WTC11 (cell line): ENCODE measurements at places on chromosomes 2 and 18.

- no peaks in the 10 kb centered on the region for H3K27me3 ChIP-seq
- no peaks in the 10 kb centered on the region for H3K36me3 ChIP-seq
- H3K4me3 ChIP-seq = no peak overlapping the region
- DNase-seq = no peak
Measured at GRCh38 chr18:73636355-73636754, 511.3 kb downstream of the FBXO15 start.

GRCh38 chr18:23220355-23220754 lies 85.1 kb downstream of the CABLES1 start:
- H3K27ac ChIP-seq = no peak overlapping the region
- no peak overlapping the region for H3K4me3 ChIP-seq
- no peak for DNase-seq
- no peaks in the 10 kb centered on the region for H3K27me3 ChIP-seq
- H3K4me1 ChIP-seq = 0 out of 2 replicates have a peak, but pooled peaks cover 3% of the 10 kb centered on the region

DNA sequence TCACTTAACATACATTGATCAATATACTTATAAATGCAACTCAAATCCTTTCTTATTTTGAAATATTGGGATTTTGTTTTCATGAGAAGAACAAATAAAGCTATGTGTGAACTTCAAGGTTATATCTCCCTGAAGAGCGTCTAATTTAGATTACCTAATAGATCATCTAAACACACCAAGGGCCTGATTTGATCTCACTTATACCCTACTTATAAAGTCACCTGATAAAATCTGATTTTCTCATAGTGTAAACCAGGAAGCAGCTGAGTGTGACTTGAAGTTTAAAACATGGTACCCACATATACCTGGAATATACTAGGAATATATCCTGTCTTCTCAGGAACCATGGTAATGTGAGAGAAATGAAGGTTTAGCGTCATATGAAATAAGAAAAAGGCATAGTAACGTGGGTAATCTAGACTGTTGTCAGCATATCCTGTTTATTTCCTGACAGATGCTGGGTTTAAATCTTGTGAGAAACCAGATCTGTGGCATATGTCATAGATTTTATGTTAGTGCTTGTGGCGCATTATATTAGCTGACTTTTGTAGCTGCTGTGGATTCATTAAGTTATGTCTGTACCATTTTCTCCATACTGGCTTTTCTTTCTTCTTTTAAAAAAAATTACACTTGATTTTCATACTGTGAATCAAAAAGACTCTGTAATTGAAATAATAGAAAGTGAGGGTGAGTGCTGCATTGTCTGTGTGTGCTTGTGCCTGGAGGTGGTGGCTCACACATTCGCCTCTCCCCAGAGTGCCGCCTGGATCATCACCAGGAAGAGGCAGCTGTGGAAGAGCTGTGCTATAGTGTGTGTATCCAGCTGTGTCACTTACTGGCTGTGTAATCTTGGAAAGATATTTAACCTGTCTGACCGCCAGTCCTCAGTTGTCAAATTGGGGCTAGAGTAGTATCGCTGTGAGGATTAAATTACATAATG lies 164.0 kb downstream of the MYO3B start:
- H3K36me3 ChIP-seq = no peaks in the 10 kb centered on the region
- no peak overlapping the region for H3K27ac ChIP-seq
- H3K4me3 ChIP-seq = no peak overlapping the region
- H3K27me3 ChIP-seq = no peaks in the 10 kb centered on the region
- DNase-seq = no peak

- no peak overlapping the region for H3K4me3 ChIP-seq
- peaks cover 29% of the 10 kb centered on the region for H3K4me1 ChIP-seq
- peaks cover 9% of the 10 kb centered on the region for H3K36me3 ChIP-seq
- 0 out of 2 replicates have a peak overlapping the region, but pooled peaks have one; percentile 42 for H3K27ac ChIP-seq
Measured at GRCh38 chr2:69434753-69435152, 2.5 kb downstream of the NFU1 start.

DNA sequence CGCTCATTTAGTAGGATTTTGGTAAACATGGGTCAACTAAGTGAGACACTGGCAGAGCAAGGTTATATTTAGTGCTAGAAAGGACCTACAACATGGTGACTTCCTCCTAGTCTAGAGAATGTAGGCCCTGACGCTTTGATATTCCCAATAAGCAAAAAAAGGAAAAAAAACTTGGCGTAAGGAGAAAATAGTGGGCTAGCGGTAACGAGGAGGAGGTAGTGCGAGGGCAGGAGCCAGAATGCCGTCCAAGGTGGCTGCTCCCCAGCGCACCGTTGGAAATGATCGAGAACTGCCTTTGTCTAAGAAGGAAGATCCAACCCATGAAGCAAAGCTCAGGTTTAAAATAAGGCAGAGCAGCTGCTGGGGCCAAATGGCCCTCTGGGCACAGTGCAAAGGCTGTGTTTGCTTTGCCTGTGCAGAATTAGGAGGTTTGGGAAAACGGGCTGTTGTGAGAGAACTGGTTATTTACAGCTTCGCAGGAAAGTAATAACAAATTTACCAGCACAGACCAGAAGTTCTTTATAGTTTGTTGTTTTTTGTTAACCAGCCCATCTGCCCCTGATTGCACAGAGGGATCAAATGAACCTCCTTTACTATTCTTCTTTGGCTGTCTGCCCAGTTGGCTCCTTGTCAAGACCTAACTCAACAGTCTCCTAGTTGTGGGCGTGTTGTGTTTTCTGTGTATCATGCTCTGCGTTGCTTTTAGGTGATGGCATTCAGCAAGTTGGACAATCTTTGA lies 86.6 kb downstream of the ITGB1BP1 start:
- no peaks in the 10 kb centered on the region for H3K27me3 ChIP-seq
- peaks cover 2% of the 10 kb centered on the region; the same call in 1 of the 2 replicates for H3K36me3 ChIP-seq
- no peak overlapping the region for H3K27ac ChIP-seq
- no peaks in the 10 kb centered on the region for H3K4me1 ChIP-seq

GRCh38 chr2:158482594-158482993 lies 25.8 kb downstream of the PKP4 start:
- H3K27ac ChIP-seq = no peak overlapping the region
- H3K36me3 ChIP-seq = peaks cover 8% of the 10 kb centered on the region
- H3K4me3 ChIP-seq = no peak overlapping the region
- H3K27me3 ChIP-seq = no peaks in the 10 kb centered on the region
- H3K4me1 ChIP-seq = peaks cover 35% of the 10 kb centered on the region

DNA sequence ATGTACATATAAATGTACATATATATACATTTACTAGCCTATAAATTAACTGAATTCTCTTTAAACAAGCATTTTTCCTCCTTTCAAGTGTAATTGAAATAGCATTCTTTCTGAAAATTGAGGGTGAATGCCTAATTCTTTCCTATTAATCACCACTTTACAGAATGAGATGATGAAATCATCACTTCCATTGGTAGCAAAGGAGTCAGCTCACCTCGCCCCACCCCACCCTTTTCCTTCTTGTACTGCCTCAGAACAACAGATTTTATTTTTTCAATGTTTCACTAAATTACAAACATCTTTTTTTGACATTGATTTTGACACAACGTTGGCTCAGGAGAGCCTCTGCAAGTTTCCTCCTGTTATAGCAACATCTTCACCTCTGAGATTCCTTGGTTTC lies 181.9 kb upstream of the CDH7 start:
- no peak overlapping the region for H3K4me3 ChIP-seq
- no peak overlapping the region for H3K27ac ChIP-seq
- no peak for DNase-seq
- H3K36me3 ChIP-seq = 0 out of 2 replicates have a peak, but pooled peaks cover 4% of the 10 kb centered on the region
- H3K27me3 ChIP-seq = no peaks in the 10 kb centered on the region

DNA sequence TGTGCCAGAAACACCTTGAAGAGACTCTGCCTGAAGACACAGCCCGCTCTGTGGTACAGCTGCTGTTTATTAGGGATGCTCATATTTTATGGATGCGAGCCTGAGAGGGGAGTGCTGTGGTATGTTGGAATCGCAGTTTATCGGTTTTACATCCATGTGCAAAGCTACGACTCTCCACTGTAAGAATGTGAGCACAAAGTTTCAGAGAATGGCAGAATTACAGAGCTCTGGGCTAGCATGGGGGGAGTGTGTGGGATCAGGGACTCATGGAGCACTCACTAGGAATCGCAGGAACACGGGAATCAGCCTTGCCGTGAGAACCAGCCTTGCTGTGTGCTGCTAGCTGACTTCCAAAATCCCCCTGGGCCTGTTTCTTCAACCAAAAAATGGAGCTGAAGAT lies 199.9 kb downstream of the RNF144A start:
- peaks cover 5% of the 10 kb centered on the region; the same call in 1 of the 2 replicates for H3K4me1 ChIP-seq
- no peak for DNase-seq
- peaks cover 5% of the 10 kb centered on the region; the same call in 1 of the 2 replicates for H3K36me3 ChIP-seq
- H3K4me3 ChIP-seq = no peak overlapping the region
- H3K27me3 ChIP-seq = no peaks in the 10 kb centered on the region
- no peak overlapping the region for H3K27ac ChIP-seq

DNA sequence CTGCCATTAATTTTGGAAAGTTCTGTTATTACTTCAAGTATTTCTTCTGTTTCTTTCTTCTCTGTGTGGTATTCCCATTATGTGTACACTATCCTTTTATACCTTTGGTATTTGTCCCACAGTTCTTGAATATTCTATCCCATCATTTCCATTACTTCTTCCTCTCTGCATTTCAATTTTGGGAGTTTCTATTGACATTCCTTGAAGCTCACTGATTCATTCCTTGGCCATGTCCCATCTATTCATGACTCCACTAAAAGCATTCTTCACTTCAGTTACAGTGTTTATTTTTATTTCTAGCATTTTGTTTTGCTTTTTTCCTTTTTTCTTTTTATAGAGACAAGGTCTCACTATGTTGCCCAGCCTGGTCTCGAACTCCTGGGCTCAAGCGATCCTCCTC lies 30.3 kb downstream of the PROC start:
- peaks cover 7% of the 10 kb centered on the region for H3K36me3 ChIP-seq
- no peak for DNase-seq
- peaks cover 15% of the 10 kb centered on the region for H3K4me1 ChIP-seq
- H3K4me3 ChIP-seq = no peak overlapping the region
- H3K27ac ChIP-seq = no peak overlapping the region
- H3K27me3 ChIP-seq = peaks cover 2% of the 10 kb centered on the region; the same call in 1 of the 2 replicates

DNA sequence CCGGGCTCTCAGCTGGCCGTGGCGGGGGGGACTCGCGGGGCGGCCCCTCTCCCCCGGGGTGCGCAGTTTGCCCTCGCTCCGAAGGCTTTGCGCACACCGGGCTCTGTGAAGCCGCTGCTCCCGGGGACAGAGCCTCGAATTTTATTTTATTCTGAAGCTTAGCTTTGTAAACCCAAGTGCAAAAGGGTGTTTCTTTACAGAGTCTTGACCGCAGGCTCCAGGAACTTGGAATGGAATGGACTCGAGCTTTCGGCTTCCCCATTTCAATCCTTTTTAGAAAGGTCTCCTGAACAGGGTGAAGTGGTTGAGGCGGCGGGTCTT lies 2.0 kb downstream of the GALR1 start:
- H3K36me3 ChIP-seq = peaks cover 19% of the 10 kb centered on the region
- no peak for DNase-seq
- H3K27ac ChIP-seq = no peak overlapping the region
- H3K4me1 ChIP-seq = peaks cover 48% of the 10 kb centered on the region

- H3K27me3 ChIP-seq = peaks cover 33% of the 10 kb centered on the region
- peak; percentile 97 for DNase-seq
- H3K4me1 ChIP-seq = peaks cover 10% of the 10 kb centered on the region
- no peaks in the 10 kb centered on the region for H3K36me3 ChIP-seq
- H3K27ac ChIP-seq = no peak overlapping the region
Measured at GRCh38 chr2:96509114-96509846, 4.1 kb upstream of the NEURL3 start.

DNA sequence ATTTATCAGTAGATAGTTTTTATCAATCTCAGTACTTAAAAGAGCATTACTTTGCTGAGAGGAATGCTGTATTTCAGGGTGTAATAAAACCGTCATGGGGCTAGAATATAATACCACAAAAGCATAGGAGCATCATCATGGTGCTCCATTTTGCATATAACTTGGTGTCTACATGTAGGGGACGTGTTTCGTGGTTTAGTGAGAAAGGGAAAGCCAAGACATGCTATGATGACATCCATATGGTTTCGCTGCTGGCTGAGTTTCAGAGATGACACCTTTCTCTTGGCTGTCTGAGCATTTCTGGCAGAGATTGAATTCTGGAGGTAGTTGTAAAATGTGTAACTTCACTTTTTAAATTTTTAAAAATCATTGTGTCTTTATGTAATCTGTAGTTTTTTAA lies 32.4 kb downstream of the WDR43 start:
- no peak for DNase-seq
- H3K4me1 ChIP-seq = no peaks in the 10 kb centered on the region
- peaks cover 88% of the 10 kb centered on the region for H3K36me3 ChIP-seq
- H3K27ac ChIP-seq = no peak overlapping the region
- H3K27me3 ChIP-seq = no peaks in the 10 kb centered on the region

GRCh38 chr2:230569298-230569697 lies 143.3 kb upstream of the CAB39 start:
- no peak overlapping the region for H3K27ac ChIP-seq
- DNase-seq = no peak
- H3K36me3 ChIP-seq = peaks cover 36% of the 10 kb centered on the region
- H3K27me3 ChIP-seq = peaks cover 5% of the 10 kb centered on the region

- DNase-seq = peak; percentile 88
- peak overlapping the region; percentile 78 for H3K27ac ChIP-seq
- peaks cover 11% of the 10 kb centered on the region for H3K4me1 ChIP-seq
- H3K36me3 ChIP-seq = no peaks in the 10 kb centered on the region
Measured at GRCh38 chr2:232292395-232293154, 86.0 kb upstream of the ALPP start.

GRCh38 chr2:121819846-121820245 lies 64.4 kb downstream of the TSN start:
- H3K27ac ChIP-seq = no peak overlapping the region
- no peak overlapping the region for H3K4me3 ChIP-seq
- DNase-seq = no peak
- peaks cover 5% of the 10 kb centered on the region for H3K27me3 ChIP-seq

GRCh38 chr2:115552726-115553125 lies 1110.3 kb downstream of the DPP10 start:
- no peak overlapping the region for H3K4me3 ChIP-seq
- no peaks in the 10 kb centered on the region; the same call in 1 of the 2 replicates for H3K4me1 ChIP-seq
- no peaks in the 10 kb centered on the region for H3K27me3 ChIP-seq
- H3K36me3 ChIP-seq = no peaks in the 10 kb centered on the region
- no peak overlapping the region for H3K27ac ChIP-seq

DNA sequence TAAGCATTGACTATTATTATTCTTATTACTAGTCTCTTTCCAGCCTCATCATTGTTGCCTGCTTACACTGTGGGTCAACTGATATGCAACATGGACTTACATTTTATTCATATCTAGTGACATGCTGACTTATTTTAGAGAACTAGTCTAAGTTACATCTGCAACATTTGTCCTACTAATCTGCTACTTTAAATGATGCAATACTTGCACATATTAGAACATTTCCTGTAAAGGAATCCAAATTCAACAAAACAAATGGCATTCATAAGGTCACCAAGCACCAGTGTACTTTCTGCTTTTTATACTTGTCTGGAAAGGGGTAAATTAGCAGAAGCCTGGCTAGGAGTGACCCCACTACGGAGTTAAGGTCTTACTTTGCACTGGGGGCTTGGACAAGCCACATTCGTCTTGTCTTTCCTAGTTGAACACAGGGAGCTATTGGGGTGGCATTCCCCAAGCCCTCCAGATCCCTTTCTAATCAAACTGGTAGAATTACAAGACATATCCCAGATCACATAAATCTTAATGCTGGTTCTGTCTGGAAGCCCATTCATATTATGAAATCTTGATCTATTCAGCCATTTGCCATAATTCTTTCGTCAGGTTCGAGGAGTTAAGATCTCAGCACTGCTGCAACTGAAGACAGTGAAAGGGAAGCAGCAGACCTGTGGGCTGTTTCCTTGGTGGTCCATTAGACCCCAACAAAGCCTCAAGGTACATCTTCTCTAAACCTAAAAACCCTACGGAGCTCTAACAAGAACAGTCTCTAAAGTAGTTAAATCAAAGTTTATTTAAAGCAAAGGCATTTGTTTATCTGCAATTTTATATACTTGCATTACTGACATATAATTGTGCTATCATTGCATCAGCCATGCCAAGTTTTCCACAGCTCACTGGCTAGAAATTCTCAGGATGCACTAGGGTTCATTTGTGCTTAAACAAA lies 49.9 kb upstream of the RTN4 start:
- no peak overlapping the region for H3K4me3 ChIP-seq
- peaks cover 3% of the 10 kb centered on the region; the same call in 1 of the 2 replicates for H3K4me1 ChIP-seq
- H3K27ac ChIP-seq = no peak overlapping the region
- H3K27me3 ChIP-seq = no peaks in the 10 kb centered on the region
- H3K36me3 ChIP-seq = no peaks in the 10 kb centered on the region
